ENCODE measurements at places on chromosomes 2 and 18. TPM values are rescaled to one million over a fixed set of nuclear protein-coding genes. Genes with fewer than 3 reads are reported as not detected.
A peak's percentile ranks its signal among the peaks of the same experiment; 100 is the strongest.

The SPR gene
- 15.2 TPM for total RNA-seq

DNA sequence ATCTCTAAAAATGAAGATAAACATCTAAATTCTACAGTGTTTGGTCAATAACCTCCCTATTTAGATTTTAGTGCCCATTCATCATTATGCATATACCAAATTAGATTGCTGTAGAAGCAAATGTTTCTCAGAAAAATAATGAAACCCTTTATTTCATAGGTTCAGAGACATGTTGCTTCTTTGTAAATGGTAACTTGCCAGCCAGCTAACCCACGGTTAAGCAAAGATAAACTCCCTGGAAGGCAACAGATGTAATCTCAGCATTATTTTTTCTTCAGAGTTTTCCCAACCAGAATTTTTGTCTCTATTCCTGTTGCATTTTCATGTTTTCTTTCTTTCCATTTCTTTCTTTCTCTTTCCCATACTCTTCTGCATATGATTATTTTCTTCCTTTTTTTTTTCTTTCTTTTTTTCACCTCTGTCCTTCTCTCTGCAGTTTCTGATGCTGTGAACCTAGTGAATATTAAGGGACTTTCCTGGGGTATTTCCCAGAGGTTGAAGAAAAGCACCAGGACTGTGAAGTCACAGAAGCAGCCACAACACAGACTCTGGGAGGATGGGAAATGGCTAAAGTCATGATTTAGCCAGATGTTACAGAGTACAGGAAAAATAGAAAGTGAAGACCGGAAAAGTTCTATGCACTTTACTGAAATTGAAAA is 50.0 kb upstream of the DSG1 start:
- H3K4me1 ChIP-seq: peaks cover 2% of the 10 kb centered on the region
- H3K27ac ChIP-seq: no peak overlapping the region
- no peak for DNase-seq
- H3K4me3 ChIP-seq: no peak overlapping the region
- H3K36me3 ChIP-seq: no peaks in the 10 kb centered on the region

DNA sequence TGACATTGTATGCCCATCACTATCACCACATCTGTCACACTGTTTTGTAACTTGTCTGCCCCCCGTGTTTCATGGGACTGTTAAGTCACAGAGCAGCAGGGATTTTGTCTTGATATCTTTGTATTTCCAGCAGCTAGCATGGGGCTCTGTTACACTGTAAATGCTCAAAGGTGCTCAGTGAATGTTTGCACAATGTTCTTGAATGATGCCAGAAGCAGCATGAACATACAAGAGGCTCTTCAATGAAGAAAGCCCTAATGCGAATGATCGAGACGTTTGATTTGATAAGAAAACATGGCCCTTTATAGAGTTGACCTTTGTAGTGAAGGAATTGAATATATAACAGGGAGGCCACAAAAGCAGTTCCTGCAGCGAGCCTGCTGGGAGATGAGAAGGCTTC is 120.9 kb upstream of the TTC39C start:
- DNase-seq: no peak
- no peak overlapping the region for H3K27ac ChIP-seq
- H3K36me3 ChIP-seq: no peaks in the 10 kb centered on the region
- H3K4me3 ChIP-seq: no peak overlapping the region
- no peaks in the 10 kb centered on the region for H3K27me3 ChIP-seq
- H3K4me1 ChIP-seq: no peaks in the 10 kb centered on the region

The NEU2 gene
- not detected for total RNA-seq

GRCh38 chr2:237016121-237016915 is 69.4 kb upstream of the COPS8 start:
- no peak overlapping the region for H3K27ac ChIP-seq
- no peaks in the 10 kb centered on the region for H3K27me3 ChIP-seq
- peaks cover 3% of the 10 kb centered on the region for H3K4me1 ChIP-seq
- no peak for DNase-seq

The PIEZO2 gene
- total RNA-seq: 7.3 TPM

GRCh38 chr2:17813010-17813741 is 3.1 kb upstream of the MSGN1 start:
- peak; percentile 20 for DNase-seq
- no peak overlapping the region for H3K27ac ChIP-seq
- no peaks in the 10 kb centered on the region for H3K4me1 ChIP-seq
- H3K36me3 ChIP-seq: no peaks in the 10 kb centered on the region
- no peaks in the 10 kb centered on the region for H3K27me3 ChIP-seq

The KCNIP3 gene
- total RNA-seq: 0.82 TPM

DNA sequence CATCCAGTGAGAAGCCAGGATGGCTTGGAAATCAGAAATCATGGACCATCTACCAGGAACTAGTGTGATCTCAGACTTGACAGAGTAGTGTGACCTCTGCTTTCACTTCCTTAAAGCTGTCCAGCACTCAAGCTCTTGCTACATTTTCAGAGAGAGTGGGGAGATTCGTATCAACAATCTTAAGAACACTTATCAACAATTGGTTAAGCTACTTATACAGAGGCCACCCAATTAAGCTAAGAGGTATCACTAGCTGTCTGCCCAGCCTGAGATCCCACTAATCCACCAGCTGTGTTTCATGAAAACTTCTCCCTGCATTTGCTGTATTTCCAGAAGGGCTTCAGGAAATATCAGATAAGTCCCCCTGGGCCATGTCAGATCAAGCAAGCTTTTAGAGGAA is 4.2 kb downstream of the RPRM start:
- H3K4me3 ChIP-seq: peak overlapping the region; percentile 94
- H3K36me3 ChIP-seq: peaks cover under 1% of the 10 kb centered on the region
- DNase-seq: no peak
- no peak overlapping the region for H3K27ac ChIP-seq
- no peaks in the 10 kb centered on the region for H3K4me1 ChIP-seq
- H3K27me3 ChIP-seq: no peaks in the 10 kb centered on the region

All from endodermal cell (in vitro differentiated cells).